ENCODE measurements at places on chromosomes 11 and 22.

DNA sequence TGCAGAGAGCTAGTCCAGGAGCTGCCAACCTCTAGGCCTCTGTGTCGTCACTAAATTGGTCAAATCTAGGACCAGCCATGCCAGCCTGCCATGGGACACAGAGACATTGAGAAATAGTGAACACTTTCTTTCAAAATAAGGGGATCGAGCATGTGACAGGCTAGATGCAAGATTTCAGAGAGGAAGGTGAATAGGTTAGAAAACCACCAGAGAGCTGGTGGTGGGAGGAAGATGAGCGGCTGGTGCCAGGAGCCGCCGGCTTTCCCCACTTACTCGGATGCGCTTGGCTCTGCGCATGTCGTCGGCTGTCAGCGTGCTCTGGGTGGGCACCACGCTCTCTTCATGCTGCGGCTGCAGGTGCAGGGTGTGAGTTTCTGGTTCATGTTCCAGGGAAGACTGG, 35.4 kb upstream of the NFRKB start:
- DNase-seq, result no peak

- peak; percentile 87 for DNase-seq
Measured at GRCh38 chr22:24994070-24994763, 41.7 kb downstream of the KIAA1671 start.

- no peak for DNase-seq
Measured at GRCh38 chr11:123328281-123328867, 101.7 kb upstream of the GRAMD1B start.

GRCh38 chr11:107653076-107653475, 58.8 kb downstream of the SLN start:
- DNase-seq, result no peak

DNA sequence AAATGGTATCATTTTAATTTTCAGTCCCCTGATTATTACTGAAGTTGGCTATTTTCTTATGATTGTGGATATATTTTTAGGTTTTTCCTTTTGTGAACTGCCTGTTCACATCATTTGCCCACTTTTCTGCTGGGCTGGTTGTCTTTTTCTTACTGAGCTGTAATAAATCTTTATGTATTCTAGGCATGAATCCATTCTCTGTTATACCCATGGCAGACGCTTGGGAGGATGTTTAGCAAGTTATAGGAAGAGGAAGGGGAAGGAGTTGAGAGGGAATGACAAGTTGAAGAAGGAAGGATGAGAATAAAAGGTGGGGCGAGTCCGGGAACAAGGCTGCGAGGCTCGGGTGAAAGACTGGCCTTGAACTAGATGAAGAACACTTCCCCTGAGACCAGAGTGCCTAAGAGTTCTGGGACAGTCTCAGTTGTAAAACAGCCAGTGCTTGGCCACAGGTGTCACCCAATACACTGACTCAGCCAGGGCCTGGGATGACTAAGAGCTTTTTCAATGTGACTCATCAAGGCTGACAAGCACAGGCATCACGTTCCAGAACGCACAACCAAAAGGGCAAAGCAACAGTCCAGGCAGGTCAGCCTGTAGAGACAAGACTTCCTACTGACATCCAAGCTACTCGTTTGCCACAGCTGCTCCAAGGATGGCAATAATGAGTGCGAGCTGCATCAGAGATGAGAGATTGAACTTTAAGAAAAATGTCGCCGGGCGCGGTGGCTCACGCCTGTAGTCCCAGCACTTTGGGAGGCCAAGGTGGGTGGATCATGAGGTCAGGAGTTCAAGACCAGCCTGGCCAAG, 35.2 kb downstream of the LRFN4 start:
- peak; percentile 59 for DNase-seq

GRCh38 chr22:37932821-37933578, 20.4 kb downstream of the C22orf23 start:
- no peak for DNase-seq

GRCh38 chr11:123249354-123249753, 54.3 kb upstream of the CLMP start:
- DNase-seq, result no peak

- no peak for DNase-seq
Measured at GRCh38 chr11:66996609-66997273, 21.6 kb downstream of the C11orf86 start.

Measured in transverse colon (tissue), 4 donors.